ENCODE measurements at places on chromosomes 1 and 21.
A peak's percentile ranks its signal among the peaks of the same experiment; 100 is the strongest.

DNA sequence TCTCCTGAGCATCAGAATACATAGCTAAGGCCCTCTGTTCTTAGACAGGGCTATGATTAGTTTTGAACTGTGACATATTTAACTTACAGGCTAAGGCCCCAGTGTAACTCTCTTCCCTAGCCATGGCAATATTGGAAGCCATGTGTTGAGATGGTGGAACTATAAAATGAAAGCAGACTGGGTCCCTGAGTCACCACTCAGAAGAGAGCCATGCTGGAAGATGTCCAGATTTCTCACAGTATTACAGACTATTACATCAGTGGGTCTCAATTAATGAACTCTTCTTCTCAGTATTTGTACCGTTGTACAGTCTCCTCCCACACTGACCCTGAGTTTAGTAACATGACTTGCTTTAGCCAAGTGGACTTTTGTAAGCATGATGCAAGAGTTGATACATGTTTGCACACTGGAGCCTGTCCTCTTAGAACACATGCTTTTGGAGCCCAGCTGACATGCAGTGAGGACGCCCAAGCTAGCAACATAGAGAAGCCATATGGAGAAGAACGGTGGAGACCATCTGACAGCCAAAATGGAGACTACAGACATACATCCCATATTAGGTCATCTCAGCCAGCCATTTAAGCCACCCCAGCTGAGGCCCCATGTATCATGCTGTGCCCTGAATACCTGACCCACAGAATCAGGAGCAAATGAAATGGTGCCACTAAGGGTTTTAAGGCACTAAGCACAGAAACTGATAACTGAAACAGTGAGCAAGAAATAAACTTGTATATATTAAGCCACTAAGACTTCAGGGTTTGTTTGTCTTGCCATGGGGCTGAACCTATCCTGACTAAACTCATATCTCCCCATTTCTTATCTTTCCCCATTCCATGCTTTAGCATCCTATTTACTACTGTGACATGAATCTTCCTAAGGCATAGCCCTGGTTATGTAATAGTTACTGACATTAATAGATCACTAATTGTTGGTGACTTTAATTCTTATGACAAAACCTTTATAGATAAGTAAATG lies 24.4 kb downstream of the TBX15 start:
- no peak for DNase-seq

GRCh38 chr1:938088-938683 lies 14.5 kb downstream of the SAMD11 start:
- no peak for DNase-seq

- no peak for DNase-seq
These were observed 112.0 kb downstream of the ZNF648 start for GRCh38 chr1:181949500-181949899.

DNA sequence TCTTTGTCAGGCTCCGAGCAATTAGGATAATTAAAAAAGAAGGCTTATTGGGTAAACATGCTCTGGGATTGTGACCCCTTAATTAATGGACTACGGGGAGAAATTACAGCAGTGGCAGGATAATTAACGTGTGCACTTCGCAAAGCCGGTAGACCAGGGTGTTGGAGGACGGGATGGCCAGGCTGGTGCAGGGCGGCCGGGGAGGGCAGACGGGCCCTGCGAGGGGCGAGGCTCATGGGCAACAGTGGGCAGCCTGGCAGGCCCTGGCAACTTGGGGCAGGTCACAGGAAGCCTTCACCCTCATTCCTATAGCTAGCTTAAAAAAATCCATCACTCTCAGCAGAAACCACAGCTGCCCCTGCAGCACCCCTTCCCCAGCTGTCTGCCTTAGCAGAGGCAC lies 186.2 kb upstream of the ARHGEF16 start:
- no peak for DNase-seq

DNA sequence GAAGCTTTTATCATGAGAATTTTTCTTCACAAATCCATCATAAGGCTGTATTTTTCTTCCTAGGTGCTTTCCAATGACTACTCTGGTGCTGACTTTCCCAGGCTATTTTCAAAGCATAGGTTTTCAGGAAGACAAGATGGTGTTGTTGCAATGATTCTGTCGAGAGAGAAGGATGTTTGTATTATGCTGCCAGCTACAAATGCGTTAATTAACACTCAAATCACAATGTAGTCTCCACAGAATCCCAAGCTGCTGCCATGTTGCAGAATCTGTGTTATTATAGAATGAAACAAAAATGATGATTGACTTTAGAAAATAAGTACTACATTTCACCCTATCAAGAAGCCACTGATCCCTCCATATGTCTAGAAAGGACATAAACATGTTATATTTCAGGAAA lies 179.5 kb upstream of the MAP1LC3C start:
- DNase-seq = no peak

DNA sequence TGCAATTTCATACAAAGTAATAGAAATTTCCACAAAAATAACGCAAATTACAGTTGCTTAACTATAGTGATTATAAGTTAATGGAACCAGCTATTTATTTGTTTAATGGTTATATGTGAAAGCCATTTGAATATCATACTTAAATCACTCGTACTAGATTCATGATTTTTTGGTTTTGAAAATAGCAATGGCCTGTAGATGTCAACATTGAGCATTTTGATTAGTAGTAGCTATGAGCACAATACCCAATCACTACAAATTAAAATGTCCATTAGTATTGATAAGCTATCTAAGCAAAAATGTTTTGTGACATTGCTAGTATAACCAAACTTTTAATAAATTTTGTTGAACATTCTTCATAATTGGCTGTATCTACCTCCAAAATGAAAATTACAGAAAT lies 10.0 kb downstream of the COL24A1 start:
- no peak for DNase-seq

DNA sequence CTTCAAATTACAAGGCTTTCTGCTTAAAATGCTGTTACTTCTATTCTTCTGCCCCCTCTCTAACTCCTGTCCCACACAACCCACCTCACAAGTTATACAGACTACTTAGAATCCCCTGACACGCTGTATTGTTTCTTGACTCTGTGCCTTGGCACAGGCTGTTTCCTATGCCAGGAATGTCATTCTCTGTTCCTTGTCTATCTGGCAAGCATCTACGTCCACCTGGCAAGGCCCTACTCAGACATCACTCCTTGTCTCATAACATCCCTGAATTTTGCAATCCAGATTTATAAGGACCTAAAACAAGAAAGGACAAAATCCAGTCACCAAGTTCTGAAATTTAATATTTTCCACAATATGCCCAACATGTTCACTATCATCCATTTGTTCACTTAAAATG lies 182.0 kb upstream of the CHRM3 start:
- DNase-seq = no peak

DNA sequence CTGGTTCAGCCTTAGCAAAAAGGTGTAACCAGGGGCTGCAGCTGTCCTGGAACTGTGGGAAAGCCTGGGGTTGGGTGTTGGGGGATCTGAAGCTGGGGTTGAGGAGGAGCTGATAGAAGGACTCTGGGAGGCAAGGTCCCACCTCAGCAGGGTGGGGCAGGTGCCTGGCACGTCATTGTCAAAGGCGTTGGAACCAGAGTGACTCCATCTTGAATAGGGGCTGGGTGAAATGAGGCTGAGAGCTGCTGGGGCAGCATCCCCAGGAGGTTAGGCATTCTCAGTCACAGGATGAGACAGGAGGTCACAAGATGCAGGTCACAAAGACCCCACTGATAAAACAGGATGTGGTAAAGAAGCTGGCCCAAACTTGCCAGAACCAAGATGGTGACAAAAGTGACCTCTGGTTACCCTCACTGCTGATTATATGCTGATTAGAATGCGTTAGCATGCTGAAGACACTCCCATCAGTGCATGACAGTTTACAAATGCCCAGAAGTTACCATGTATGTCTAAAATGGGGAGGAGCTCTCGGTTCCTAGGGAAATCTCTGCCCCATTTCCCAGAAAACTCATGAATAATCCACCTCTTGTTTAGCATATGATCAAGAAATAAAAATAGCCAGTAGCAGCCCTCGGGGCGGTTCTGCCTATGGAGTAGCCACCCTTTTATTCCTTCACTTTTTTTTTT lies 85.4 kb downstream of the IER5 start:
- DNase-seq = no peak

DNA sequence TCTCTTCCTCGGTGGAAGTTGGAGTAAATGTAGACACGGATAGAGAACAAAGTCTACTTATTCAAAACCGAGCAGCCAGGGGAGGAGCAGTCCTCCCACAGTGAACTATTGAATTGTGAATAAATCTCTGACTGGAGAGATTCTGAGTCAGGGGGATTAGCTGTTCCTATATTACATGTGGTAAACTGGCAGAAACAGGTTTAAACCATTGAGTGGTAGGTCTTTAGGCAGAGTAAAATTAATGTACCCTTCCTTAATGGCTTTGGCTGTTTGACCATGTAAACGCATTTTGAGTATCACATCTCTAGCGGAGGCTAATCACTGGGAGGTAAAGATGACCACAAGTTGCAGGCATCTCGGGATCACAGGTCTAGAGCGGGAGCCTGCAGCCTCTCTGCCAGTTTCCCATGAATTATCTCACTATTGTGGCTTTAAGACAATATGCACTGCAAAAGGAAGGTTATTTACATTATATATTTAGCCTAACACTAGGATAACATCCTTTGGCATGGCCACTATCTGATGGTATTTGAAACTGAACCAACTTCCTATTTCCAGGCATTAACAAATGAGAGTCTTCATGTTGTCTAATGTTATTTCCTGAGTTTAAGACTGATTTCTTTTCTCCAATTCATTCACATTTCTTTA lies 7.9 kb upstream of the DISC1 start:
- no peak for DNase-seq

GRCh38 chr1:206784471-206784903 lies 12.2 kb upstream of the IL10 start:
- DNase-seq = no peak

DNA sequence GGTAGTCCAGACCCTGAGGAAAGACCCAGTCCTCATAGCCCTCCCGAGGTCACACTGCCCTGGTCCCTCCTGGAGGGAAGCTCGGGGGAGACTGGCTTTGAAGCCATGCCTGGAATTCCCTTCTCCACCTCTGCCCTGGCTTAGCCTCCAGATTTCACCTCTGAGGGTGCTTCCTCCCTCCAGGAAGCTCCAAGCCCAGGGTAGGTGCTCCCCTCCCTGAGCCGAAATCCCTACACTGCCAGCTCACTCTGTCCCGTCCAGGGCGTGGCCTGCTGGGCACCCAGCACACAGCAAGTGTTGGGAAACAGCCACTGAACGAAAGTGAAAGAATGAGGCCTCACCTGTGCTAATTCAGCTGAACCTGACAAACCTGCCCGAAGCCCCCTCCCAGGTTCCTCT lies 6.0 kb upstream of the TNFRSF25 start:
- no peak for DNase-seq

- DNase-seq = peak; percentile 78
These were observed 97.7 kb upstream of the SLC25A33 start for GRCh38 chr1:9441451-9442133.

DNA sequence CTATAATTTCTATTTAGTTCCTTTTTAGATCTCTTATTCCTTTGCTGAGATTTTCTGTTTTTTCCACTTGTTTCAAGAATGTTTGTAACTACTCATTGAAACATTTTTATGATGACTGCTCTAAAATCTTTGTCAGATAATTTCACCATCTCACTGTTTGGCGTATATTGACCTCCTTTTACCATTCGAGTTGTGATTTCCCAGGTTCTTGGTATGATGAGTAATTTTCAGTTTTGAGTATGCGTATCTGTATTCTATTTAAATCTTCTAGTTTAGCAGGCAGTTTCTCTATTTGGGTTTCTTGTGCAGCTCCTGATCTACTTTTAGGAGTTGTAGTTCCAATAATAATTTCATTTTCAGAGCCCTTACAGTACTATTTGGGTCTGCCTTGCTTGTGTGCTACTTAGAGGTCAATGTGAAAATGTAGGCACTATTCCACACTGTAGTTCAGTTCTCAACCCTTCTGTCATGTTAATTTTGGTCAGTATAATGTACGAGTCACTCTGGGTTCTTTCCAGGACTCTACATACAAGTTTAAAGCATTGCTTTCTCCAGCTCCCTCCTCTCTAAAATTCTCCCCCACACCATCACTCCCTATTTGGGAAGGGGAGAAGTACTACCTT lies 115.5 kb downstream of the ACBD6 start:
- no peak for DNase-seq

GRCh38 chr1:27979859-27980201 lies 20.1 kb downstream of the XKR8 start:
- DNase-seq = no peak

DNA sequence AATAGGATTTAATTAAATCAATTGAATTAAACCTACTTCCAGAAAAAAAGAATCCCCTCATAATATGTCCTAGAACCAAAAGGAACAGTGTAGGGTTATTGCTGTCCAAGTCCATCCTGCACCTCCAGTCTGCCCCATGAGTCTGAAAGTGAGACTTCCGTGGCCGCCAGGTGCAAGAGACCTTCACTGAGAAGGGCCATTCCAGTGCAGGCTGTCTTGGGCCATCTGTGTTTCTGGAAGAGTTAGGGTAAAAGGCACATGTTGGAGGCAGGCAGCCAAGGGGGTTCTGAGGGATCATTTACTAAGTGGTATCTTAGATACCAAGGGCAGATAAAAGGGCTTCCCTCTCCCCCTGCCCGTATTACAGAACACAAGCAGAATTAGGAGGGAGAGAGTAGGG lies 31.0 kb downstream of the UBE2T start:
- DNase-seq = no peak

DNA sequence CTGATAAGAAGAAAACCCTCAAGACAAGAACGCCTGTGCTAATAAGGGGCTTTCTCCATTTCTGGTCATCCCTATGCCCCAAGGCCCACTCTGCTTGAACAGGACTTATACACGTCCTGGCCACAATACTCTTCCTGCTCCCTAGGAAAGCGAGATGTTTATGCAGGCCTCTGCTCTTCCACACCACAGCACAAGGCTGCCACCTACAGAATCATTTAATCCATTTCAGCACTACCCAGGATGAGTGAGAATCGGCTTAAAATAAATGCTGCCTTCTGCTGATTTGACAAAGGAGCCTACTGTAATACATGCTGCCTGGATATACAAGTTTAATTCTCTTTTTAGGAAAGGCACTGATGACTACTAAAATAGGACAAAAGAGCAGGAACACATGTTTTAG lies 29.4 kb downstream of the FRRS1 start:
- DNase-seq = no peak

GRCh38 chr1:60948486-60948885 lies 133.9 kb upstream of the NFIA start:
- no peak for DNase-seq

DNA sequence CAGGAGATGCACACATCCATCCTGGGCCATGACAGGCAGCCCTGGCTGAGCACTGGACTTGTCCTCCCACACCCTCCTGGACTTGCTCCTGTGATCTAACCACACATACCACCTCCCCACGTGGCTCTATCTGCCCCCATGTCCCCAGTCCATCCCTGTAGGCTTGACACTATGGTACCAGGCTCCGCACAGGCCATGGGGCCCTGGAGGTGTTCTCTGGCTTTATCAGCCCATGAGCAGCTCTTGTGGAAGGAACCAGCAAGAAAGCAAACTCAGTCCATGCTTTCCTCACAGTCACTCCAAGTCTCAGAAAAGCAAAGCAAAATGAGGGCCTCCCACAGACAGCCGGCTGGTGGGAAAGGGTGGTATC lies 61.6 kb downstream of the CD46 start:
- DNase-seq = peak; percentile 71

Data from cardiac septum (tissue), 1 donor.